Right ventricle myocardium inferior (tissue), 1 donor: ENCODE measurements at places on chromosomes 5 and 9. TPM values are rescaled to one million over a fixed set of nuclear protein-coding genes. Genes with fewer than 3 reads are reported as not detected.

The VCAN gene
- total RNA-seq, result 41.2 TPM

The RIGI gene
- 4.7 TPM for total RNA-seq

The TTLL11 gene
- 5.0 TPM for total RNA-seq

The PAEP gene
- not detected for total RNA-seq

The OR1J2 gene
- total RNA-seq, result not detected

The GCNT4 gene
- total RNA-seq, result 0.35 TPM

The CD180 gene
- 1.6 TPM for total RNA-seq

The ADGRV1 gene
- not detected for total RNA-seq

The DND1 gene
- 0.24 TPM for total RNA-seq

The CXCL14 gene
- total RNA-seq, result 1.8 TPM

The SCGB3A2 gene
- not detected for total RNA-seq

DNA sequence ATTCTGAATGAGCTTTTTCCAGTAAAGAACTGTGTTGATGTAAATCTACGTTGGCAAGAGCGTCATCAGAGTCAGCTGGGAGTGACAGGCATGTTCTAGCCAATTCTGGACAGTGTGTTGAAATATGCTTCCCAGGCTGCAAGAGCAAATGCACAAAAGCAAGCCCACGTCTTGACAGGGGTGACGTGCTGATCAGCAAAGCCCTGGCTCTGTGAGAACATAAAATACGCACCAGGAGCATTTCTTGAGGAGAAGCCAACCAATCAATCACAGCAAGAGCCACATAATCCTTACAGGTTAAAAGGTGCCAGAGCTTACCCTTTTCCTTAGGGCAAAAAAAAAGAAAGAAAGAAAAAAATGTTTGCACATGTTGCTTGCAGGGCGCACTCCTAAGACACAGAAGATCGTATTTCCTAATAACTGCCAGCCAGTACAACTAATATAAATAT is 148.1 kb downstream of the PDE4D start:
- no peak for DNase-seq

DNA sequence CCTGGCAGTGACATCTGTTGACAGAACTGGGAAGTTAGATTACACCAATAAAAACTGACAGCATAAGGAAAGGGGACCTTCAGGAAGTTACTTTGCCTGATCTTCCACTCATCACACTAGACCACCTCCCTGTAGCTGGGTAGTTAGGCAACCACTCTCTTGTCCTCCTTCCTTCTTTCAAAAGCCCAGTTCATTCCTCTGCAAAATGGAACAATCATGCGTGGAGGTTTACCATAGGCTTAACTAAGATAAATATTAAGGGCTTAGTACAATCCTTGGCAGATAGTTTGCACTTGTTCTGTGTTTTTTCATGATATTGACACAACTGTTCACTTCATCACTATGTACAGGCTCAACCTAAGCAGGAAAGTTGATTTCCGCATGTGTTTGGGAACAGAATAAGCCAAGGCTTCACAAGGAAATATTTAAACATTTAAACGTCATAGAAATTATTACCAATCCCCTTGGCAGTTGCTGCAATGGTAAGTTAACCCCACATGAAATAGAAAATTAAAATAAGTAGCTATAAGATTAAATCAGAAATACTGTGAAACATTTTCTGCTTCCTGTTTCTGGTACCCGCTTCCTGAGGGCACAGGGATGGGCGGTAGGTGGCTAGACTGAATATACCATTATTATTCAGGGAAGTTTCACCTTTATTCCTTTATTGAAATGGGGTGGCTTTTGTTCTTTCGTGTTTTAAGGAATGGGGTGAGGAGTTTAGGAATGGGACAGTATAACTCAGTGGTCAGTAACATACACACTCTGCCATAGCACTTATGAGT is 9.9 kb upstream of the PTGER4 start:
- DNase-seq, result no peak

DNA sequence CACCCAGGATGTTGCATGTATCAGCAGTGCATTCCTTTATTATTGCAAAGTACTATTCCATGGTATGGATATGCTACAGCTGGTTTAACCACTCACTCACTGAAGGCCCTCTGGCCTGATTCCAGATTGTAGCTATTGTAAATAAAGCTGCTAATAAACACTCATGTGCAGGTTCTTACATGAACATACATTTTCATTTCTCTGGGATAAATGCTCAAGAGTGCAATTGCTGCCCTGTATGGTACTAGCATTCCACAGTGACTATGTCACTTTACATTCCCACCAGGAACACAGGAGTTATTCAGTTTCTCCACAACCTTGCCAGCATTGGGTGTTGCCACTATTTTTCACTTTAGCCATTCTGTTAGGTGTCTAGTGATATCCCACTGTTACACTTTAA is 267.6 kb downstream of the SPOCK1 start:
- DNase-seq, result no peak

DNA sequence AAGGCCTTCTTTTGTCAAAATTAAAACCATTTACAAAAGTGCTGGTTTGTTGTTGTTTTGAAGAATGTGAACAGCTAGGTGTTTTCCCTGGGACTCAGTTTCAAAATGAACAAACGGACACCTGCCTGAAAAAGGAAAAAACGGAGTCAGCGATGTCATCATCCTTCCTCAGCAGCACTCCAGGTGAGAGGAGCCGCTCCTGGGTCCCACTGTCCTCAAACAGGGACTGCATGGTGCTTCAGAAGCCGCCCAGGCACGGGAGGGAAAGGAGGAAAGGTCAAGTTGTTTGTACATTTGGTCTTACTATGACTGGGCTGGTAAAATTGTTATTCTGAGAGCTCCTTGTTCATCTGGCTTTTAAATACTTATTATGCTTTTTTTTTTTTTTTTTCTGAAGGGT is 69.0 kb upstream of the ZSWIM6 start:
- no peak for DNase-seq

DNA sequence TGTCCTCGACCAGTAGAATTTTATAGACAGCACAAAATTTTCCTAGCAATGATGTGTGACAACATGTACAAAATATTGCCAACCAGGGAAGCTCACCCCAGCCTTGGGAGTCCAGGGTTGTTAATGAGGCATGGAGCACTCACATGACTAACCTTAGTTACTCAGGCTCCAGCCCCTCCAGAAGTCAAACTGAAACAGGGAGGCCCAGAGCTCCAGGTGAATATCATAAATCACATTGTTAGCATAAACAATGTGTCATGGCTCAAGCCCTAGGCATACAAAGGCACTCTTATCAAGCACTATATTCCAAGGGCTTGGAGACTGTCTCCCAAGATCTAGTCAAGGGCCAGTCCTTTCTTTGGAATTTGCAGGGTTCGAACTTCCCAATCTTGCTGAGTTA is 44.4 kb downstream of the TNFAIP8 start:
- DNase-seq, result no peak

DNA sequence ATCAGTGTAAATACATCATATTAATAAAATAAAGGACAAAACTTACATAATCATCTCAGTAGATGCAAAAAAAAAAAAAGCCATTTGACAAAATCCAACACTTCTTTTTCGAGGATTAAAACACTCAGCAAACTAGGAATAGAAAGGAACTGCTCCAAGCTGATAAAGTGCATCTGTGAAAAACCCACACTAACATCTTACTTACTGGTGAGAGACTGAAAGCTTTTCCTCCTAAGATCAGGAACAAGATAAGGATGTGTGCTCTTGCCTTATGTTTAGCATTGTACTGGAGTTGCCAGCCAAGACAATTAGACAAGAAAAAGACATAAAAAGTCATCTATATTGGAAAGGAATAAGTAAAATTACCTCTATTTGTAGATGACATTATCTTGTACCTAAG is 120.2 kb upstream of the SAP30L start:
- no peak for DNase-seq

DNA sequence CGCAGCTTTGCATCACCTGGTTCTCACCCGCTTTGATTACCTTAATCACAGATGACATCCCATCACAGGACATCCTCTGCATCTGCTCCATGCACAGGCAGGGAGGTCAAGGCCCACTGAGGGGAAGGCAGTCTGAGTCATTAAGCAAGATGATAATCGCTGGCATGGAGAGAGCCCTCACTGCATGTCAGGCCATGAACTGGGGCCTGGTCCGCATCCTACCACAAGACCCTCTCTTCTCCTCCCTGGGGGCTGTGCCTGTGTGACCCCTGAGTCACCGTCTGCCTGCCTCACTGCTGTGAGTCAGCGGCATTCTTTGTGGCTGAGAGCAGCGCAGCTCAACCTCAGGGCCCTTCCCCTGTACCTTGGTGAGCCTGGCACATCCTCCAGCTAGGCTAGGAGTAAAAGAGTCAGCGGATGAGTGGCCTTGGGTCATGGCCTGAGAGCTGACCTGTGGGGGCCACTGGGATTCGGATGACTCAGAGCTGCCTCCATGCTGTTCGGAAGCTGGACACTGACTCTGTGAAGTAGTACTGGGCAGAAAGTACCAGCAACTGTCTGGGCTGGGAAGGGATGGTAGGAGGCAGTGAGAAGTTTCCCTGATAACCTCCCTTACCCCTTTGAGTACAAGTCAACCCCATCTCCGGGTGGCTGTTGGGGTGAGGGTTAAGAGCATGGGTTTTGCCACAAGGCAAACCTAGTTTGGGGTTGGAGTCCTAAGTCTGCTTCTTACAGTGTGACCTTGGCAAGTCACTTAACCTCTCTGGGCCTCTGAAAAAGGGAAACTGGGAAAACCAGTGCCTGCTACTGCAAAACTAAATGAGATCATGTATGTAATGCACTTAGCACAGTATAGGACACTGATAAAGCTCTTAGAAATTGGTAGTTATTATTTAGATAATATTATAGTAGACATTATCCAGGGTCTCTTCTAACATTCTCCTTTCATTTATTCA is 14.6 kb upstream of the ARSI start:
- peak; percentile 57 for DNase-seq

DNA sequence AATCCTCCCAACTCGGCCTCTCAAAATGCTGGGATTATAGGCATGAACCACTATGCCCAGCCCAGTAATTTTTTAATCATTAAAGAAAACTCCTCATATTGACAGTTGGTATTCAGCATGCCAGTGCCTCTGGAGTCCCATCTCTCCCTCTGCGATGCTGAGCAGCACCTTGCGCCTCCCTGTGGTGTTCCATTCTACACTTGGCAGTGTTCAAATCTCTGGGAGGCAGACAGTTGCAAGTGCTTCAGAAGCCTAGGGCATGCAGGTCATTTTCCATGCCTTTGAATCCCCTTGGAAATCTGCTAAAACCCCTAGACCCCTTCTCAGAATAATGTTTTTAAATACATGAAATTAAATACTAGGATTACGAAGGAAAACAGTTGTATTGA is 41.3 kb downstream of the GARNL3 start:
- DNase-seq, result no peak

DNA sequence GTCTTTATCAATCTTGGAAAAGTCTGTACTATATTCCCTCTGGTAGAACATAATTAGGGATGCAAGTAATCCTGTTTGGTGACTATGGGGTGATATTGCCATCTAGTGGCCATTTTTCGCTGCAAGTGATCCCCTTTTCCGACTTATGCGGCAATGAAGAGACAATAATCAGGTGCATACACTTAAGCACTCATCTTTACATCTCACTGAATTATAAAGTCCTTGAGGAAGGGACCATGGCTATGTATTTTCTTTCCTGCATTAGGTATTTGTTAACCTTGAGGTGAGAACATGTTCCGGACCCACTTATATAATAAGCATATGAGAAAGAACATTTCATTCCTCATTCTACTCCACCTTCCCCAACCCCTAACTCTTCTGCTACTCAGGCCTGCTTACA is 19.6 kb upstream of the LIX1 start:
- DNase-seq, result no peak

DNA sequence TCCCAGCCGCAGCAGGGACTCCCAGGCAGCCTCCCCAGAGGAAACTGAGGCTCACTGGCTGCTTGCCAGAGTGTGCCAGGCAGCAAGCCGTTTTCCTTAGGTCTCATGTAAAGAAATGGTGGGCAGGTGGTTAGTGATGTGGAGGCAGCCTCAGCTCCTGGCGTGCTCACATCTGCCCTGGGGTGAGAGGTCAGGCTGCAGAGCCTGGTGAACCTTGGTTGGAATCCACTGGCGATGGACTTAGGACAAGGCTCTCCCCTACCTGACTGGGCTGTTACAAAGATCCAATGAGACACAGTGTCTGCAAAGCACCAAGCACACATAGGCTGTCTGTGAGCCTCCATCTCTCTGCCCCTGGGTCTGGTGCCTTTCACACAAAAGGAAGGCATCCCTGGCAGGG is 30.9 kb downstream of the LHX6 start:
- DNase-seq, result no peak

GRCh38 chr5:108028412-108028811 is 353.5 kb downstream of the FBXL17 start:
- DNase-seq, result no peak

GRCh38 chr5:158967541-158967940 is 132.2 kb downstream of the EBF1 start:
- no peak for DNase-seq

DNA sequence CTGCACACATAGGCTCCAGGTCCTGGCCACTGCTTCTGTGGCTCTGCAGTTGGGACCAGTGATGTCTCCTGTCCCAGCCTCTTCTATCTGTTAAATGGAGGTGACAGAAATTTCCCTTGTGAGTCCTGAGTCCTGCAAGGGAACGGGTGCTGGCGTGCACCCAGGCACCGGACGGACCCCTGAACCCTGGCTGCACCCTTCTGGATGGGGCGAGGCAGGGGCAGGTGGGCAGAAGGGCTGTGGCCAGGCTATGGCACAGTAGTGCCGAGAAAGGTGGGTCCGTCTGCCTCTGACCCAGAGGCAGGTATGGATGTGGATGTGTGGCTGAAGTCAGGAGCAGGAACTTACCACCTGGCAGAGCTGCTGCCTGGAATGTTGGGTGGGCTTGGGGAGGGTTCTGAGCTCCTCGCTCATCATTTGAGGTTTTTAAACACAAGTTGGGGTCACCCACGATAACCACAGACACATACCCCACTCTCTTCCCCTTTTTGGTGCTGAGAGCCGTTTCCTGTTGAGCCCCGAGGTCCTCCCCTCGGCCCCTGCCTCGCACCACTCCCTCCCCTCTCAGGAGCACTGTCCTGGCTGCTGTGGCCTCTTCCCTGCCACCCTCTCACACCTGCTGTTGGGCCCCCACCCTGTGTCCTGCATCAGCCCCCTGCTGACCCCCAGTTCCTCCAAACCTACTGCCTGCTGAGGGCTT is 82.0 kb downstream of the COL5A1 start:
- DNase-seq, result peak; percentile 45

- DNase-seq, result no peak
Observed at GRCh38 chr9:121861501-121862180, 210.2 kb downstream of the DAB2IP start.

DNA sequence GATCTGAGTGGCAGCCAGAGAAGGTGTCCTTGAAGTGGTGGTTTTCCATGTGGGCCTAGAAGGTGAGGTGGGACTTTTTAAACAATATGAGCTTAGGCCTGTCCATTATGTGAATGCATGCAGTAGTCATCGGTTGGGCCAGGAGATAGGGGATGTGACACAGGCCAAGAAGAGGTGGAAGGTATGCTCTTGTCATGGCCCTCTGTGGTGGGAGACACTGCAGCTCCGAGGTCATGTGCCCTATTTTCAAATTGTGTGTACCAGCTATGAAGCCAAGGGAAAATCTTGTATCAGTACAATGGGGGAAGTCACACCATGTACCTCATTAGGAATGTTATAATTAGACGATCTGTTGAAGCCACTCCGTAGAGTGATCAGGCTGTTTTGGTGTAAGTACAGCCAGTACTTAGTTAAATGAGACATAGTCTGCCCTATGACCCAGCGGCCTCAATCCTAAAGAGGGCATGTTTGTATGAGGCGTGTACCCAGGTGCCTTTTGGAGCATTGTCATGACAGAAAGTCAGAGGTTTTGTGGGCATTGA is 280.1 kb downstream of the MAST4 start:
- DNase-seq, result no peak

GRCh38 chr5:137462265-137462590 is 36.9 kb downstream of the SPOCK1 start:
- DNase-seq, result no peak

GRCh38 chr5:1494780-1495524 is 28.8 kb downstream of the LPCAT1 start:
- peak; percentile 86 for DNase-seq

GRCh38 chr5:154949781-154950180 is 8.9 kb downstream of the MRPL22 start:
- no peak for DNase-seq
